ENCODE measurements at places on chromosomes 16 and 17.

GRCh38 chr17:21689604-21690003, 2.7 kb upstream of the KCNJ18 start:
- DNase-seq = no peak

- DNase-seq = no peak
These were observed 16.3 kb upstream of the RFFL start for GRCh38 chr17:35079547-35080423.

DNA sequence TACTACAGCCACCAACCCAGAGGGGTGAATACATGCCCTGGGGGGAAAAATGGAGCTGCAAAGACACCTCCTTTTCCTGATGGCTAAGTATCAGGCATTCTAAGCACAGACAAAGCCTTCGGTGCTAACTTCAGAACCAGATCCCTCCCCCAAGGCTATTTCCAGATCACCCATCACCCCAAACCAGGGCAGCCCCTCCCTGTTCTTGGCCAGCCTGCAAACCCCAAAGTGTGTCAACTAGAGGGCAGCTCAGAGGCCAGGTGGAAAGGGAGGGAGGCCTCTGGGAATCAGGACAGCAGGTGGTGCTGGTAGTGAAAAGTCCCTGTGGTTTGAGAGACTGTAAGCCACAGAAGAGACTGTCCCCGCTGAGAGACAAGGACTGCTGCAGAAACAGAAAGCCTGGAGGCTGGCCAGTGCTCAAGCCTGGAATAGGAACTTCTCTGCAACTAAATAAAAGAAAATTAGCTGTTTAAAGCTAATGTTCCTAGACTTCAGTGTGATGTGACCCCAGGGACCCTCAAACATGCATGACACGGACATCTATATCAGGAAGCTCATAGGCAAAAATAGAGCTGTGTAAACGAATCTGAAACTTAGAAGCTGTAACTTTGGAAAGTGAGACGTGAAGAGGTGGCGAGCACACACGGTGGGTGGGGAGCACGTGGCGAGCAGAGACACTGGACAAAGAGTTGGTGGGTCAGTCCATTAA, 9.1 kb downstream of the TUBG1 start:
- DNase-seq = peak; percentile 10

- DNase-seq = no peak
These were observed 7.0 kb downstream of the PRR29 start for GRCh38 chr17:64004903-64005733.

GRCh38 chr17:52606098-52606497, 447.6 kb upstream of the CA10 start:
- no peak for DNase-seq

DNA sequence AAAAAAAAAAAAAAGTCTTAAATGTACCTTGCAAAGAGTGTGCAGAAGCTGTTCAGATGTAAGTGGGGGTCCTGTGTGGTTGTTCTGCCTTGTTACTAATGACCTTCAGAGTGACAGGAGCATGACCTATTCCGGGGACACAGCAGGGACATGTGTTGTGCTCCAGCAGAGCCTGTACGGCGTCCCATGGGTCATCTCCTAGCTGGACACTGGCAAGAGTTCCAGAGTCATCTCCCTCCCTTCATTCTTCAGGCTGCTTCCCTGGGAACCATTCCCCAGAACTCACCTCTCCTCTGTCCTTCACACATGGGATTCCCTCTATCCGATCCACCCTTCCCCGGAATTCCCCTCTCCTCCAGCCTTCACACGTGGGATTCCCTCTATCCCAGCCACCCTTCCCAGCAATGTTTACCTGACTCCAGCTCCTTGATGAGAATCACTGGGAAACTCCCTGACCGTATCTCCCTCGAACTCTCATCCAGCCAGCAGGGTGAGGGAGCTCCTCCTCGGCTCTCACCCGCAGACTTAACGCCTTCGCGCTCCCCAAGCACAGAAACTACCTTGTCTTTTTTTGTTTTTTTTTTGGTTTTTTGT, 85.8 kb downstream of the MRM3 start:
- DNase-seq = no peak

- no peak for DNase-seq
These were observed 170.4 kb downstream of the ZFHX3 start for GRCh38 chr16:72877374-72878028.

All from activated CD4-positive, alpha-beta T cell treated with anti-CD3 and anti-CD28 coated beads, Interleukin-10, Interleukin-2, amounts not matched to agents 100 ng/mL and 50 ng/mL, durations not matched to agents 16 hours and 8 hours (primary cell).